ENCODE measurements at places on chromosomes 5 and 9.

GRCh38 chr5:133556551-133556950 is 55.8 kb downstream of the FSTL4 start:
- DNase-seq = no peak

GRCh38 chr9:16883586-16883985 is 13.1 kb upstream of the BNC2 start:
- no peak for DNase-seq

- peak; percentile 90 for DNase-seq
Observed at GRCh38 chr9:121743441-121744001, 92.1 kb downstream of the DAB2IP start.

DNA sequence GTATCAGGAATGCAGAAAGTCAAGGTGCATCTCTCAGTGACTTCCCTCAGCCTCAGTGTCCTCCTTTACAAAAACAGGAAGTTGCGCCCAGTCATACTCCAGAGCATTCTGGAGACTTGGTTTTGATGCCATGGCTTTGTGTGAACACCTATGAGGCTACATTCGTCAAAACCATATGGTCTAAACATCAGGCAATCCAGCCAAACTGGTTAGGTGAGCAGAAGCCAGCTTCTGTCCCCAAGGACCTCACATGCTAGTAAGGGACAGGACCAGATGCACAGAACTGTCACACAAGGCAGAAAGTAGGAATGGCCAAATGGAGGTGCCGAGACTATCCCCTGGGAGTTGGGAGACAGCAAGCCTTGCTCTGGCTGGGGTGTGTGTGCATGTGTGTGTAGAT is 217.2 kb downstream of the MELK start:
- no peak for DNase-seq

GRCh38 chr9:132769906-132770769 is 99.9 kb downstream of the GTF3C4 start:
- DNase-seq = peak; percentile 79

DNA sequence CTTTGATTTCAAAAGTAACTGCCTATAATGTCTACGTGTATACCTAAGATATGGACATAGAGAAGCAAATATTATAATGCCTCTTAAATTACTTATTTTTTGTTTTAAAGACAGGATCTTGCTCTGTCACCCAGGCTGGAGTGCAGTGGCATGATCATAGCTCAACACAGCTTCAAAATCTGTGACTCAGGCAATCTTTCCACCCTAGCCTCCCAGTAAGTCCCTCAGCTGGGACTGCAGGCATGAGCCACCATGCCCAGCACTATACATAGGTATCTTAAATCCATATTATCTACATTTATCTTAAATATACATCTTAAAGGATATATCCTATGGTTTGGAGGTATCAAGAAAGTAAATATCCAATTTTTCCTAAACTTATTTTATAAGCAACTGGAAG is 261.2 kb downstream of the ARL15 start:
- no peak for DNase-seq

- DNase-seq = no peak
Observed at GRCh38 chr9:27990524-27990923, 417.2 kb upstream of the C9orf72 start.

DNA sequence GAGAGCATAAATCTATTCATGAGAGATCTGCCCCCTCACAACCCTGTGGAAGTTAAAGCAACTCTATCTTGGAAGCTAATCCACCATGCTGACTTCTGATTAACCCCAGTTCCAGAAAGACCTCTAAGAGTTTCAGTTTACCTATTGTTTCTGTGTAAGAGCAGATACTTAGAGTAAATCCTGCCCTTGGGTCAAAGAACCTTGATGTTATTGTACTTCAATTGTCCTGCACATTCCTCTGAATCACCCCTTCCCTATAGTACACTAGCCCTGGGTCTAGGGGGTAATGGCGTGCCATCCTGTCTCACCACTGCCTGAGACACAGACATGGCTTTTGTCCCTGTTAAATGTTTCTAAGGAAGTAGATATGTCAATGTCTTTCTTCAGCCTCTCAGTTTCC is 138.6 kb downstream of the CAAP1 start:
- no peak for DNase-seq

DNA sequence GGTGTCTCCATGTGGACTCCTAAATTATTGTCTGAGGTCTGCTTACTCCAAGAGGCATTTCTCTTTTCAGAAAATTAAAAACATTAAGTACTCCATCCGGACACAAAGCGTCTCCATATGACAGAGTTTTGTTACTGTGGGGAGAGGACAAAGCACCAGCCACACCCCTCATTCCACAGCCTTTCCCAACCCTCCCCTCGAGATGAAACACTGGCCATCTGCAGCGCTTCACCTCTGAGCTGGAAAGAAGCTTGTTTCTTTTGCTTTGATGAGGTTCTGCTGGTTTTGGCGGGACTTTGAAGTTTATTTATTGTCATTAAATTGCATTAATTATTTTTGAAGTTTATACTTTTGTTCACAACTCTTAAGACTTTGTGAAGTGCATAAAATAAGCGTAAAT is 27.6 kb upstream of the NKD2 start:
- peak; percentile 47 for DNase-seq
